CD4-positive, alpha-beta T cell (primary cell): ENCODE measurements at places on chromosomes 7 and 10. TPM values are rescaled to one million over a fixed set of nuclear protein-coding genes. Genes with fewer than 3 reads are reported as not detected.

VAX1 gene
- not detected for total RNA-seq

GIMAP1 gene
- total RNA-seq, result 8.1 TPM

GRCh38 chr10:127872011-127872761 lies 20.6 kb downstream of the CLRN3 start:
- no peak for DNase-seq

GRCh38 chr10:128101901-128102300 lies 24.3 kb downstream of the MKI67 start:
- DNase-seq, result no peak

DNA sequence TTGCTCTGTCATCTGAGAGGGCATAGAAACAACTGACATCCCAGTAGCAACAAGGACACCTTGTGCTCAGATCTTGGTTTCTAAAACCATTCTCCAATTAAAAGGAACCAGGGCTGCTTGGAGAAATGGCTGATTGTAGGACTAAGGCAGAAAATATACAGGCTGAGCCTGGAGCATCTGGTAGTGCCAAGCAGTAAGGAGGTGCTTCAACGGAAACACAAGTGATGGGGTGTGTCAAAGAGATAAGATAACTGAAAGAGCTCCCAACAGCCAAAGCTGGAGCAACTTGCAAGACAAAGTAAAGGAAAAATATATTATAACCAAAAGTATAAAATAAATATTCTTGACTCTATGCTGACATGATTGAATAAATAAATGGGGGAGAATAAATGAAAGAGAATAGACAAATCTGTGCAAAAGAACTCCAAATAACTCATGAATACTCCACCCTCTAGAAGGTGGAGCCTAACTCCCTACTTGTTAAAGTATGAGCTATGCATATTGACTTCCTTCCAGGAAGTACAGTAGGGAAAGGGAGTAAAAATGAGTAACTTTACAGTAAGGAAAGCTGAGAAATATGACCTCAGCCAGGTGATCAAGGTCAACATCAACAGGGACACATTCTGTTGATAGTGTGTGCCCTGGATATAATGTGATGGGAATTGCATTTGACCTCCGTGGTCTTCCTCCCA lies 162.4 kb downstream of the NOC3L start:
- no peak for DNase-seq
